Liver (tissue), 10 donors: ENCODE measurements at places on chromosomes 4 and X. TPM values are rescaled to one million over a fixed set of nuclear protein-coding genes. Genes with fewer than 3 reads are reported as not detected.

The PJA1 gene
- 4.6 TPM for total RNA-seq

- no peak for DNase-seq
Measured at GRCh38 chr4:125505621-125506020, 190.9 kb downstream of the FAT4 start.

GRCh38 chr4:94160774-94161173 is 46.9 kb upstream of the SMARCAD1 start:
- no peak for DNase-seq

- DNase-seq = no peak
Measured at GRCh38 chr4:118373614-118374255, 20.9 kb upstream of the PRSS12 start.

DNA sequence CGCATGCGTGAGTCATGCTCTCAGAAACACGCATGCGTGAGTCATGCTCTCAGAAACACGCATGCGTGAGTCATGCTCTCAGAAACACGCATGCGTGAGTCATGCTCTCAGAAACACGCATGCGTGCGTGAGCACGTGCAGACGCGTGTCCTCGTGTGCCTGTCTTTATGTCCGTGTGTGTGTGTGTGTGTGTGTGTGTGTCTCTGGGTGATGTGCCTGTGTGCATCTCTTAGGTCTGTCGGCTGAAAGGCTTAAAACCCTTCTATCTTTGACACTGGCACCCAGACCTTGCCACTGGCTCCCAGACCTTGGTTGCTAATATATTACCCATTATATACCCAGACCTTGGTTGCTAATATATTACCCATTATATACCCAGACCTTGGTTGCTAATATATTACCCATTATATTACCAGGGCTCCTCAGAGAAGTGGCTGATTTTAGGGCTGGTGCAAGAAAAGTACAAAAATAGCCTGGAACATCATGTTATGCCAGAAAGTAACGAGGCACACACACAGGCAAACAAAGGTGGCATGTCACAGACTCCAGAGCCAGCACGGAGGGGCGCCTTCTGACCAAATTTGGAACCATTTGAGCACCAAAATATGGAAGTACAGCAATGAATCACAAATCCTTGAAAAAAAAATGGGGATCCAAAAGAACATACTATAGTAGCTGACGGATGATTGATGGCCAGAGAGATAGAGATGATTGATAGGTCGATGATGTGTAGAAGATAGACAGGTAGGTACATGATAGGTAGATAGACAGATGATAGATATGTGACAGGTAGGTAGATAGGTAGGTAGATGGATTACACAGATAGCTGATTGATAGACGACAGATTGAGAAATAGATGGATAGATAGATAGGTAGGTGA is 19.2 kb upstream of the ADRA2C start:
- no peak for DNase-seq

GRCh38 chr4:169098532-169098931 is 88.5 kb upstream of the CBR4 start:
- no peak for DNase-seq

DNA sequence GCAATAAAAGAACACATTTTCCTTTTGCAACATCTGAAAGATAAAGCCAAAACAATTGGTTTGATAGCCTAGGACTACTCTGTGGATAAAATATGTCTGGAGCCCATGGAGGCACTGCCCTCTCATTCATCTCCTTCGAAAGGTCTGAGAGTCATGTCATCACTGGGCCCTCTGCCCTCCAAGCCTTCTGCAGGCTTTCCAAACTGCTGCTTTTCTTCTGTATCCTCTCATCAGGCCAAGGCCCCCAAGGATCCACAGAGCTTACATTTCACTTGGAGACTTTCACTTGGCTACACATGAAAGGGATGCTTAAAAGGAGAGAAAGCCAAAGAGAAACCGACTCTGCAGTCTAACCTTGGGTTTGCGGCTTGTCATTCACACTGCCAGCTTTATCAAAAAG is 109.9 kb downstream of the SH3RF1 start:
- DNase-seq = no peak

The WFS1 gene
- total RNA-seq = 13.2 TPM

DNA sequence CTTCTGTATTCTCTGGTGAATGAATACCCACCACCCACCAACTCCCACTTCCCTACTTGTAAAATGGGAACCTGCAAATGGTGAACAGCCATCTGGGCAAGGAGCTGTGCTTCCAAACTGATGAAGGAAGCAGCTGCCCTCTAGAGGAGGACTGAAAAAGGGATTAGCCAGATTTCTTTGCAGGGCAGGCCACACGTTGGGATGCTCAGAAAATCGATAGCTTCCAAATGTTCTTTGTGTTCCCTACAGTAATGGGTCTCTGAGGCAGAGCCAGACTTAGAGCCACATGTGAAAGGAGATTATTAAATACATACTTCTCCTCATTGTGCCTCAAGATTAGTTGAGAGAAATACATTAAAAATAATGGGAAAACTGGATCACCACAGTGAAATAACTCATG is 39.3 kb upstream of the LPAR4 start:
- no peak for DNase-seq
